ENCODE measurements at places on chromosomes 1 and 21. TPM values are rescaled to one million over a fixed set of nuclear protein-coding genes. Genes with fewer than 3 reads are reported as not detected.

Gene CGN
- 4.1 TPM for total RNA-seq

Gene WNT3A
- not detected for total RNA-seq

Gene CD160
- 0.11 TPM for total RNA-seq

Gene PBX1
- total RNA-seq: 81.7 TPM

Gene TBX15
- total RNA-seq: 30.6 TPM

Gene OR2C3
- total RNA-seq: 0.17 TPM

Gene IGSF8
- 50.2 TPM for total RNA-seq

Gene CD244
- not detected for total RNA-seq

Gene TMEM240
- 10.2 TPM for total RNA-seq

Gene CRYZL1
- 37.4 TPM for total RNA-seq
